ENCODE measurements at places on chromosomes 12 and 14.
A peak's percentile ranks its signal among the peaks of the same experiment; 100 is the strongest.

- DNase-seq: no peak
Measured at GRCh38 chr14:89746654-89747053, 207.9 kb downstream of the EFCAB11 start.

DNA sequence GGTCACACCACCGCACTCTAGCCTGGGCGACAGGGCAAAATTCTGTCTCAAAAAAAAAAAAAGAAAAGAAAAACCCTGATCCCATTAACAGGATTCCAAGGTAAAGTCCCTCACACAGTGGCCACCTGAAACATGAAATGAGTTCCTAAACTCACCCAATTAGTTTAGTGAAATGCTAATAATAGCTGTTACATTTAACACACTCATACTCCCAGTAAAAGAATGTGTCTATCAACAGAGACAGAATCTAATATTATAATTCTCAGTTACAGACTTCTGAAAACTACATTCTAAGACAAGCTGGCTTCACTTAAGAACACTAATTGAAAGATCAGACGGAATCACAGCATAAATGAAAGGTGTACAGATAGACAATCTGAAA is 44.2 kb downstream of the DUSP16 start:
- DNase-seq: no peak

DNA sequence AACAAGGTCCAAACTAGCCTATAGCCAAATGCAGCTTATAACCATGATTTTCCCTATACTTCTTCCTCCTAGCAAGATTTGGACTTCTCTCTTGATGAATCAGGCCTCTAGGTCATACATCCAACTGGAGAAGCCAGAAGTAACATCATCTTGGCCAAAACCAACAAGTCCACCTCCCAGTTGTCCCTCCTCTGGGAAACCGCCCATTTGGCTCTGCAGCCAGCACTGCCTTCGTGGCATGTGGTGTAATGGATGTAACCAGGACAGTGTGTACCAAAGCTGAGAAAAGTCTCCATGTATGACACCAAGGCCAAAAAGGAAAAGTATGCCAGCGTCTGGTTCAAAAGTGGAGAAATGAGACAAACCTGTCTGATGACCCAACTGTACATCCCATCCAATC is 59.3 kb upstream of the VASH1 start:
- DNase-seq: no peak

DNA sequence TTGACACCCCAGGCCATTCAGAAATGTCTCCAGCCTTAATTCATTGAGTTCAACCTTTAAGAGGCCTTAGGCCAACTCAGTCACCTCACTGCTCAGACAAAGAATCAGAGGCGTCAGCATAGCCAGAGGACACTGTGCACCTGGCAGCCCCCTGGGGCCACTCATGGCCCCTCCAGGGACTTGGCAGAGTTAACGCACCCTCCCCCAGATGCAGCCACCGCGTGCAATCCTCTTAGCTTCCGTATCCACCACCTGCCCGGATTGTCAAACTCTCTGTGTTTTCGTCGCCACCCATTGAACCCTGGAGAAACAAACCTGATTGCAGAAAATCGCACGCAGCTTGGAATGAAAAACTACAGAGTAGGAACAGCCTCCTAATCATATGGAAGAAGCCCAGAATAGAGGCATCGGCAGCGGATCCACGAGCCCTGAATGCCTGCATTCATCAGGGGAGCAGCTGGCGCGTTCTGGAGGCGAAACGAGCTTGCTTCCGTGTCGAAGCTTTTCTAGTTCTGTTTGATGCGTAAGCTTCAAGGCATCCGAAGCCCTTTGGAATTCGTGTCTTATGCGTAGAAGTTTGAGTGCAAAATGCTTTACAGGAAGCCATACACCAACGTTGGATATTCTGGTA is 22.4 kb downstream of the BRI3BP start:
- no peak for DNase-seq

- no peak for DNase-seq
Measured at GRCh38 chr12:24088751-24089509, 139.5 kb upstream of the SOX5 start.

DNA sequence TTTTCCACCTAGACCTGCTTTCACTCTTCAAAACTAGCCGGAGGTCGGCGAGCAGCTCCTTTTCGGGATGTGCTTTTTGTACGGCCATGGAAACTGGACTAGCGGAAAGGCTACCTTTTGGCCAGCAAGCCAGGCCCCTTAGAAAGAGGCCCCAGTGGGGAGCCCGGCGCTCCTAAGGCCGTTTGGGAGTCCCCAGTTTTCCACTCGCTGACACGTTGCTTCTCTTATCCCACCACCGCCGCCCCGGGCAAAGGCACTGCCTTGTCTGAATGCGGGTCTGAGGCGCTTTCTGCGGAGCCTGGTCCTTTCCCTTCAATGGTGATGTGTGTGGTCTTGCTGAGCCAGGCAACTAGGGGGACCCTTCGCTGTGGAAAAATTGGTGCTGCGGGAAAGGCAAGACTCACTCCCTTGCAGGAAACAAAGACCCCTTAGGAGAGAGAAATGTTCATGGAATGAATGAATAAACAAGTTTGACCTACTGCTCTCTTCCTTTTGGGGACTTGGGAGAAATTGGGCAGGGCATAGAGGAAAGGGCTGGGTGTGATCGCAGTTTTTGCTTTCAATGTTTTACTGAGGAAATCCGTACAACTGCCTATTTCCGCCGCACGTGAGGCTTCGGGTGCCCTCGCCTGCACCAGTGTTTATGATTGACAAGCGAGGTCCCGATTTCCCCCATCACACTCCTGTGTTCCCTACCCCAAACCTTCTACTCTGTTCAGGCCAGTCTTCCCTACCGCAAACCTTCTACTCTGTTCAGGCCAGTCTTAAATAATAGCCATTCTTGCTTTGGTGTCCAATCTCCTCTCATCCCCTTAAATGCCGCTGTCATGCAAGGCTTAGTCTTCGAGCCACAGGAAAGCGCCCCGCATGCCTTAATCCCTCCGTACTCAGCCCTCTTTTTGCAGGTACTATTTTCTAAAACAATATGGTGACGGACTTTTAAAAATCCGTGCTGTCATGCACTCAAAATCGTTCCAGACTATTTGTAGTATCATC is 1.0 kb upstream of the SLC38A2 start:
- peak; percentile 79 for DNase-seq

DNA sequence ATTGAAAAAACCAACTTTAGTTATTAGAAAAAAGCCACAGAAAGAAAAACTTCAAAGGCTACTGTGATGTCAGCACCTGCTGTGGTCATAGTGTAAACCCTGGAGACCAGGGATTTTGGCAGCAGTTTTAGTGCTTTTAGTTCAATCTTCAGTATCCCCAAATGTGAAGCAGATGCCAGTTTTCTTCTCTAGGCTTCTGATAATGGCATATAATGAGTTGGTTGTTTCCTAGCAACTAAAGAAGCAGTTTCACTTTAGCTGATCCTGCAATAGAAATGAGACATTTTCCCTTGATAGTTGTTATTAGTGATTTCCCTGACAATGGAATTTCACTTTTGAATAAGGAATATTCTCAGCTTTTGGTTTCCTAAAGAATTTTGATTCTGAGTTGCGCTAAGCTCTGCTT is 131.2 kb downstream of the NUBPL start:
- peak; percentile 50 for DNase-seq

DNA sequence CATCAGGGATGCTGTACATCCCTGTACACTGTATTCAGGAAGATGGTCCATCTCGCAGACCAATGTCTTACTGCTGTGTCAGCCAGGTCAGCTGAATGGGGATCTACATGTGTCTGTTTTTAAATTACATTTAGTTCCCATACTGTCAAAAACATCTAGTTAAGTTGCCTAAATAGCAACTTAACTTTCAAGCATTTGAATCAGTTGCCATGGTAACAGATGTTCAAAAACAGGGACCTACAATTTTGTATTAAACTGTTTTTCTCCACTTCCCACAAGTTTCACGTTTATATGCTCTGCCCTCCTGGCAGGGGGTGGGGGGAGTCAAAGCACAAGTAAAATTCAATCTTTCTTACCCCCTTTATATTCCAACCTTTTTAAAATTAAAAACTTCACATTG is 38.3 kb downstream of the C12orf42 start:
- no peak for DNase-seq

DNA sequence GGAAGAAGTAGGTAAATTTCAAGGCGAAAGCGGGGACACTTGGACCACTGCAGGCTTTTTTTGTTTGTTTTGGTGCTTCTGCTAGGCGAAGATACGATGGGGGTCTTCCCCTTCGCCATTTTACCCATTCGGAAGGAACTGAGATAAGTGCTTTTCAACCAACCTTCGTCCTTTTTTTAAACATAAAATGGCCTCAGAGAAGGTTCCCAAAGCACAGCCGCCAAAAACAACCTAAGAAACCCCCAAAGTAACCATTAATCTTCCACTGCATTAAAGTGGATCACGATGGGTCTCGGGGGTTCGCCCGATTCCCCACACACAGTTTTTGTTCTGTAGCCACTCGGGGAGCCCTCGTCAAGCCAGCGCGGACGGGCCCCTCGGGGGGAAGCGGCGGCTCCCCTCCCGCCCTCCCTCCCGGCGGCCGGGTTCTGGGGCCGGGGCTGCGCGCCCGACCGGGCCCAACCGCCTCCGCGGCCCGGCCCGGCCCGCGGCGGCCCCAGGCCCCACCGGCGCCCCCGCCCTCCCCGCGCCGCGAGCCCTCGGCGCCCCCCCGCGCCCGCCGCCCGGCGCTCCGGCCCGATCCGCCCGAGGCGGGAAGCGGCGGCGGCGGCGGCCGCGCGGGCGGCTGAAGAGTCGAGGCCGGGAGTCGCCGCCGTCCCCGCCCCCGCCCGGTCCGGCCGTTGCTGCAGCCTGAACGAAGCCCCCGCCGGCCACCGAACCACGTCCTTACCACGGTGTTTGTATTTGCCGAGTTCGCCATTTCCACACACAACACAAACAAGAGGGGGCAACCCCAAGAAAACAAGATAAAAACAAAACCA is 790 bp downstream of the GTF2A1 start:
- peak; percentile 87 for DNase-seq

DNA sequence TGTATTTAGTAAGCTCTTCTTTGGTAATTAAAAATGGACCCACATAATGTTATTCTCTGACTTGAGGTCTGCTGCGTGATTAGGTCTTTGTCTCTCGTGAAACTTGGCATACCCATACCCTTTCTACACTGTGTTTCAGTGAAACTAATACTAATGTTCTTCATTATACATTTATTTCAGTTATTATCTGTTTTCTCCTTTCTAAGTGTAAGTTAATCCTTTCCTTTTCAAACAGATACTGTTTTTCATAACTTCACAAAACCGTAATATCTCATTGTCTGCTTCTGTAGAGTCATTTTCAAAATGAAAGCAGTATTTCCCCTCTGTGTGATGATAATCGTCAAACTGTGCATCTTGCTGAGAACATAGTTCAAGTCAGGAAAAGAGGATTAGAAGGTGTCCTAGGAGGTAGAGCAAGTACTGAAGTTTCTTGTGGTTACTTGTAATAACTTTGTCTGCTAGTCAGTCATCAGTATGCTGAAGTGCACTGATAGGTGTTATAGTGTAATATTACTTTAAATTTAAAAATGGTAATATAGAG is 15.9 kb downstream of the PYROXD1 start:
- DNase-seq: no peak

GRCh38 chr12:53063708-53064612 is 14.1 kb downstream of the TNS2 start:
- DNase-seq: no peak

- DNase-seq: no peak
Measured at GRCh38 chr12:65707051-65707450, 117.2 kb upstream of the HMGA2 start.

- DNase-seq: no peak
Measured at GRCh38 chr12:45303945-45304344, 88.0 kb downstream of the ANO6 start.

DNA sequence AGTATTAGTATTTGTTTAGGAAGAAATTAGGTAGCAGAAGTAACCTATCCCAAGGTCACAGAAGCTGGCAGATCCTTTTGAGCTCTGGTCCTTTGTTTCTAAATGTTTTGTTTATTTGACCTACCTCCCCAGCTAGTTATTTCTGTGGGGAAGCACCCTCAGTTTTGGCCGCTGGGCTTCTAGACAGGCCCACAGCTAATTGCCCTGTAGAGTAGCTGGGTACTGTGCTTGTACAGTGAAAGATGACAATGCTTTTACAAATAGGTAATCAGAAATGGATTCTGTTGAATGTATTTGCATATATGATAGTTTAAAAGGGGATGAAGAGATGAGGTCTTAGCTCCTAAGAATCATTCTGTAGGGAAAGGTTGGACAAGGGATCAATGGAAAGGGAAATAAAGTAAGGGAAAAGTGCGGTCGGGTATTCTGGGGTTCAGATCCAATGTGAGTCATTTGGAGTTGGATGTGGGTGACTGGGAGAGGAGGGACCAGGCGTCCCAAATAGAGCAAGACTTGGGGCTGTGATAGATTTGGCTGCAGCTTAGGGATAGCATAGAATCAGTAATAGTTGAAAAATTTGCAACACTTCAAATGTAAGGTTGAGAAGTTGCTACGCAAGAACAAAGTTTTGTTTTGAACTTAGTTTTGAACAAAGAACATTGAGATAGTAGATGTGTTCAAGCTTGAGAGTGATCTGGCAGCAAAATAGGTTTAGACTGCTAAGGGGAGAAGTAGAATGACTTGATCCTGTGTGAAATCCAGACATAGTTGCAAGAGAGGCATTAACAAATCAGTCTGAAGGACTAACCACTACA is 3.6 kb downstream of the NUDT4 start:
- DNase-seq: no peak

DNA sequence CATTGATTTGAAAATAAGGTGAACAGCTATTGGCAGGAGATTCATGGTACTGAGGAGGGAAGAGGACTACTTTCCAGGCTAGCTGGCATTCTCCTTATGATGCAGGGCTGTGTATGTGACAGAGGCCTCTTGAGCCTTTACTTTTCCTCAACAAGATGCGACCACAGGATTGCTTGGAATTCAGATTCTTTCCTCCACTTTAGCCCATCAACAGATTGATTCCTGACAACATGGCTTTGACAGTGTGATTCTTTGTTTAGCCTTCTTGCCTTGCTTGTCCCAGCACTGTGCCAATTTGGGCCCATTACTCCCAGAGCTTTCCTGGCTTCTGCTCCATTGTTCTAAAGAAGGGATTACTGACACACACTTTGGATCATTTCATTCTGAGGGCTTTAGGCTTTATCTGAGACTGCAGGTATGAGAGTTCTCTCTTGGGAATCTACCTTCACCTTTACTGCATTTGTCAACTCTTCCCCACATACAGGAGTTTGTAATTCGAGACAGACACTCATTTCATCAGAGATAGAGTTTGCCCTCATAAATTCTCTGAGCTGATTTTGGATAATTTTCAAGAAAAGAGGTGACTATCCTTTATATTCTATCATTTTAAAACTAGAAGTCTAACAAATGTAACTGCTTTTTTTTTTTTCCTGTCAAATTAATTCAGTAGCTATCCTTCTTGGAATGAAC is 206.4 kb upstream of the GZMB start:
- DNase-seq: no peak

GRCh38 chr12:32070370-32070769 is 36.3 kb upstream of the BICD1 start:
- no peak for DNase-seq

- DNase-seq: no peak
Measured at GRCh38 chr14:81427348-81428058, 27.4 kb upstream of the STON2 start.
